ENCODE measurements at places on chromosomes 13 and 19.

DNA sequence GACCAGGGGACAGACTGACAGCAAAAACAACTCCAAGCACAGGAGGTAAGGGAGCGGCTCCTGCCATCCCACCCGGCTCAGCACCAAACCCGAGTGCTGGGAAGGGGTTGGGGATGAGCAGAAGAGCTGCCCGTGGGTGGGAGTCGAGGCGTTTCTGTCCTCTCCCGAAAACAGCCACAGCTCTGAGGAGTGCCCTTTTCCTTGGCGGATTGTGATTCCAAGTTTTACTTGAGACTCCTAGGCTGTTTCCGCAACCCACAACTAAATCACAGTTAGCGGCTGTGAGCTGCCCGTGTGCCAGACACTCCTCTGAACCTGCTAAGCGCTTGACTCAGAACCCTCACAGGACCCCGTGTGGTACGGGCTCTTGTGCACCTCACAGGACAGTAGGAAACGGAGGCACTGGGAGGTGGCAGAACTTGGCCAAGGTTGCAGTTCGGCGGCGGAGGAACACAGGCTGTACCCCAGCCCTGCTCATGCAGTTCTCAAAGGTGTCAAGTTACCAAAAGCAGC, 21.4 kb downstream of the CFAP97D2 start:
- no peak for DNase-seq

GRCh38 chr13:80945328-80945727, 604.4 kb upstream of the SPRY2 start:
- no peak for DNase-seq

DNA sequence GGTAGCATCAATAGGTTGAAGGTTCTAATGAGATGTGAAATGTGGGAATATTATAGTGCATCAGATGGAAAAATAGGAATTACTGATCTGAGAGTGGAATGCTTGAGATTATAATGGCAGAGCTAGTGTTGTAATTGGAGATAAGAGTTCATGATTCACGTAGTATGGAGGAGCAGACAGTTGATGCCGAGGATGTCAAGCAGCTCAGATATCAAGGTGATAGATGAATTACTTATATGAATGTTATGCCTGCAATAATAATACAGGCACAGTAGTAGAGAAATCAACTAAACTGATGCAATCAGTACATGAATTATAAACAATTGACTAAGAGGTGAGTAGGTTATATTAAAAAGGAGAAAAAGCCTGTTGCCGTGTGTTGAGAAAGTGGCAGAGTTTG, 793.2 kb upstream of the GPC6 start:
- DNase-seq, result no peak

DNA sequence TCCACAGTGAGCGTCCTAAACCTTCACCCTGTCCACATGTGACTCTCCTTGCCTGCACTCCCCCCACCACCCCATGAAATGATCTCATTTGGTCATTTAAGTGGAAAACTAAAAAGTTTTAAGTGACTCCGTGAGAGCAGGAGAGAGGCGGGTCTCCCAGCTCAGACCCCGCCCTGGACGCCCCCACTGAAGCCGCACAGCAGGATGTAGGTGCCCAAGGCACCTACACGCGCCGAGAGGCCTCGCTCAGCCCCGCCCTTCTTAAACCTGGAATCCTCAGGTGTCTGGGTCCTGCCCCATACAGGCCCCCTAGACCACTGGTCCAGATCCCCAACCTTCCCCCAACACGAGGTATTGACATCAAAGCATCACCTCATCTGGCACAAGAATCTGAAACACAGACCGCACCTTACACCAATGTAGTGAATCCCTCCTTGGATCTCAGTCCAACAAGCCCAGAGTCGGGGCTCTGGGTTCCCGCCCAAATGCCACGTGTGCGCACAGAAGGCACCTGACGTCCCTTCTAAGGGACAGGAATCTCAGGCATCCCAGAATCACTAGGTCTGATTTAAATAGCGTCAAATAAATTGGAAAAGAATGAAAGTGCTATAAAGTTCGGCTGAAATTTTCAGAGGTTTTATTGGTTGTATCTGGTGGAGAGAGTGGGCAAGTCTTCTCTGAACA, 3.5 kb downstream of the IGFL1 start:
- DNase-seq, result no peak

DNA sequence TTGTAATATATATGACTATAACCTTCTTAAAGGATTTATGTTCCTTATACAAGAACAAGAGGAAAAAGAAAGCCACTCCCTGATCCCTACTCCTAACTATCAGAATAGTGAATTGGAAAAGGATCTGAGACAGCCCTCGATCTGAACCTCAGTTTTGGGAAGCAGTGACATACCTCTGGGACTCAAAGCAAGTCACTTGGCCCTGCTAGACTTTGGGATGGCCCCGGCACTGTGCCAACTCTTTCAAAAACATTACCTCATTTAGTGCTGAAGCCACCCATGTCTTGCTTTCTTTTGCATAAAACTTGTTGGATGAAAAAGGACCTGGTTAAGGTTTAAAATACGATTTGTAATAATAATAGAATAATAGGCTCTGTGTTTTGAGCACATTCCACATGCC, 447.3 kb downstream of the FGF9 start:
- no peak for DNase-seq

DNA sequence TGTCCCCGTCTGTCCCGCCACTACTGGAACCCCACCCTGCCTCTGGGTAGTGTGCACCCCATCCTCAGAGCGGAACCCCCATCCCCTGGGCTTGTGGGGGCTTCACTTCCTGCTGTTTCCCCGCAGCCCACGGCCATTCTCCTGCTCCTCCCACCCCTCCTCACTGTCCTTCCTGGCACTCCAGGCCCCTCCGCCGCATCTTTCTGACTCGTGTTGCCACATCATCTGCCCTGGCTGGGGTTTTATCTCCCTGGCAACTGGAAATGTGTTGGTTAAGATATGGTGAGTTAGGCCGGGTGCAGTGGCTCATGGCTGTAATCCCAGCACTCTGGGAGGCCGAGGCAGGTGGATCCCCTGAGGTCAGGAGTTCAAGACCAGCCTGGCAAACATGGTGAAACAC, 37.3 kb downstream of the KDM4B start:
- no peak for DNase-seq

DNA sequence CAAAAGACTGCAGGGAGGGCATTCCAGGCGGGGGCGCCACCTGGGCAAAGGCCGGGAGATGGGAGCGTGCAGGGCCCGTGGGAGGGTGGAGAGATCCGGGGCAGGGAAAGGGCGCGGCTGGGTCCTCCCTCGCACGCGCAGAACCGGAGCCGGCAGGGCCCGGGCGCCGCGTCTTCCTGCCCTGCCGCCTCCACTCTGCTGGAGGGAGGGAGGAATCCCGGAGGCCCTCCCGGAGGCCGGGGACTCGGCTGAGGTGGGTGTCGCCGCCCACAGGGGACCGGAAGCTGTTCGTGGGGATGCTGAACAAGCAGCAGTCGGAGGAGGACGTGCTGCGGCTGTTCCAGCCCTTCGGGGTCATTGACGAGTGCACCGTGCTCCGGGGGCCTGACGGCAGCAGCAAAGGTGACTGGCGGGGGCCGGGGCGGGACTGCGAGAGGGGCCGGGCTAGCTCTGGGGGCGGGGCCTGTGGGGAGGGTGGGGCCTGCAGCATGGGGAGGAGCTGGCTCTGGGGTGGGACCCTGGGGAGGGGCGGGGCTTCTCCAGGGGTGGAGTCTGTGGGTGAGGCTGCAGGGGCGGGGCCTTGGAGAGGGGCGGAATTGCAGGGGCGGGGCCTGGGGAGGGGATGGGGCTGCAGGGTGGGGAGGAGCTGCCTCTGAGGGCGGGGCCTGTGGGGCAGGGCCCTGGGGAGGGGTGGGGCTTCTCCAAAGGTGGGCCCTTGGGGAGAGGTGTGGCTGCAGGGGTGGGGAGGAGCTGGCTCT, 51.3 kb downstream of the CELF5 start:
- DNase-seq, result peak; percentile 97

- no peak for DNase-seq
Measured at GRCh38 chr13:73106513-73107178, 47.8 kb downstream of the KLF5 start.

GRCh38 chr19:2325281-2326046, 2.9 kb downstream of the LSM7 start:
- DNase-seq, result no peak

DNA sequence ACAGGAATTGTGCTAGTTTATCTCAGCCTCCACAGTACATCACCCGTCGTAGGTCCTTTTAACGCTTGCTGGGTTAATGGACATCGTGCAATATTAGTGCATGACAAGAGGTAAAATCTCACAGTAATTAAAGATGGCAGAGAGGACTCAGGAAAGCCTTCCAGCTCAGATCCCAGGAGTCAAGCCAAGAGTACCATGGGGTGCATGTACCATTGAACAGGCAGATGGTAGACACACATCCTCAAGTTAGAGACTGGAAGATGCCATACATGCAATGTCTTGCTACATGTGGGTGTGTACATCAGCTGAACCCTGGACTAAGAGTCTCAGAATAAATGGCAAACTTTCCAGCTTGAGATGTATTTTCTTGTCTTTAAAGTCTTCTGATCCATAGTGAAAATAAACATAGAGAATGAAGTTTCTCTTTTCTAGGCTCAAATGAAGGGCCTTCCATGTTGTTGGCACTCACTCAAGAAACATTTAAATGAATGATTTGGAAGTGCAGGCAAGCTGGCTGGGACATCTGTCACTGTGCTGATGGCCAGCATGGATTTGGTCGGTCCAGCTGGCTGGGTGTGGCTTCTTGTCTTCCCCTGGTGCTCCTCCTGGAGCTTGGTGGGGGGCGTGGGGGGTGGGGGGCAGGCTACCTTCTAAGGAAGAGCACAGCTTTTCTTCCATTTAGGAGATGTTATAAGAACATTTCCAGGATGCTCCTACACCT, 290.9 kb upstream of the MAB21L1 start:
- DNase-seq, result no peak

GRCh38 chr19:16398530-16399249, 73.1 kb downstream of the EPS15L1 start:
- DNase-seq, result no peak

Measured in hepatic stellate cell (primary cell).